CD4-positive, alpha-beta T cell treated with Interleukin-4 for 4 hours (primary cell): ENCODE measurements at places on chromosomes 5 and 9.

DNA sequence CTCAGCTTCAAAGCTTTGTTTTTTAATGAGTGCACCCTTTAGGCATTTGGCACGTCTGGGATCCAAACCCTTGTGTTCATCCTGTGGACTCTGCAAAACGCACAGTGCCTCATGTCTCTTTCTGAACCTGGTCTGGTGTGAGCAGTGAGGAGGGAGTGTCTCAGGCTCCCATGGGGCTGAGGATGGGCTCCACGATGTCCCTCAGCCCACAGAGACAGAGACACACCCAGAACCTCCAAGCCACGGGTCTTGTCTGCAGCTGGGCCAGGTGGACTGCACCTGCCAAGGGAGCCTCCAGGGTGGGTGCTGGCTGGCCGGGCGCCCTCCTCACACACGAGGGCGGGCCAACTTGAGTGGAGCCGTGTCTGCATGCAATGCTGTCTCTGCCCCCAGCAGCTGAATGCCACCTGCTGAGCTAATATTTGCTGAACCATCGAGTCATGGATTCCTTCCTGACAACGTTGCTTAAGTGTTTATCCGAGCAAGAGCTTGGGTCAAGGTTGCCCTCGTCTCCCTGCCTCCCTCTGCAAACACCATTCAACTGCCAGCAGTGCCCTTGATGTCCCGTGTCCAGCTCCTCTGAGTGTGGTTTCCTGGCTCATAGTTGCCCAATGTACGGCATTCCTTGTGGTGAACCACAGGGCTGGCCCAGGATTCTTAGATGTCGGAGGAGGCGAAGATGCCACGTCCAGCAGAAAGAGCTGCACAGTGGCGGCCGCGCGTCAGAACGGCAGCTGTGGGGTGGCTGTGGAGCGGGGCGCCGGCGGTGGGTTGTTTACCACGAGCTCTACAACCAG is 31.4 kb upstream of the LPCAT1 start:
- DNase-seq, result no peak

- DNase-seq, result no peak
Measured at GRCh38 chr9:108606401-108606800, 249.4 kb downstream of the ACTL7B start.

- peak; percentile 41 for DNase-seq
Measured at GRCh38 chr9:127049044-127049443, 73.4 kb downstream of the ANGPTL2 start.

DNA sequence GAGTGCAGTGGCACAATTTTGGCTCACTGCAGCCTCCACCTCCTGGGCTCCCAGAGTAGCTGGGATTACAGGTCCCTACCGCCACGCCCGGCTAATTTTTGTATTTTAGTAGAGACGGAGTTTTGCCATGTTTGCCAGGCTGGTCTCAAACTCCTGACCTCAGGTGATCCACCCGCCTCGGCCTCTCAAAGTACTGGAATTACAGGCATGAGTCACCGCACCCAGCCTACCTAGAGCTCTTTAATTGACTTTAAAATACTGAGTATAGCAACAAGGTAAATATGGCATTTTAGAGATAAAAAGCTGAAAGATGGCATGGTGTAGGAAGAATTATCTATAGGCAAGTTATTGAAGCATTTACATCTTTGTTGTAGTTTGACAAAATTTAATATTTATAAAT is 21.0 kb downstream of the APC start:
- DNase-seq, result no peak

GRCh38 chr5:69138766-69139165 is 28.2 kb upstream of the CCNB1 start:
- DNase-seq, result no peak

- no peak for DNase-seq
Measured at GRCh38 chr5:1793966-1794900, 5.4 kb downstream of the MRPL36 start.

DNA sequence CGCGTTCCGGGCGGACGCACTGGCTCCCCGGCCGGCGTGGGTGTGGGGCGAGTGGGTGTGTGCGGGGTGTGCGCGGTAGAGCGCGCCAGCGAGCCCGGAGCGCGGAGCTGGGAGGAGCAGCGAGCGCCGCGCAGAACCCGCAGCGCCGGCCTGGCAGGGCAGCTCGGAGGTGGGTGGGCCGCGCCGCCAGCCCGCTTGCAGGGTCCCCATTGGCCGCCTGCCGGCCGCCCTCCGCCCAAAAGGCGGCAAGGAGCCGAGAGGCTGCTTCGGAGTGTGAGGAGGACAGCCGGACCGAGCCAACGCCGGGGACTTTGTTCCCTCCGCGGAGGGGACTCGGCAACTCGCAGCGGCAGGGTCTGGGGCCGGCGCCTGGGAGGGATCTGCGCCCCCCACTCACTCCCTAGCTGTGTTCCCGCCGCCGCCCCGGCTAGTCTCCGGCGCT is at the start of gene DAPK1:
Gene DAPK1, plus strand, starts transcription at position 264 of the 442 bp plus-strand sequence. CDS start 1,211 bp downstream, outside the sequence.
- DNase-seq, result no peak

GRCh38 chr5:62256161-62257019 is 49.6 kb upstream of the KIF2A start:
- DNase-seq, result peak; percentile 42

- DNase-seq, result no peak
Measured at GRCh38 chr5:142841511-142842265, 71.5 kb downstream of the ARHGAP26 start.

GRCh38 chr5:177077335-177077734 is 9.4 kb upstream of the FGFR4 start:
- DNase-seq, result no peak

GRCh38 chr9:72526901-72527800 is 5.7 kb downstream of the TMC1 start:
- peak; percentile 90 for DNase-seq

GRCh38 chr5:55226934-55227663 is at the start of gene MCIDAS:
Gene MCIDAS (minus strand): TSS chr5:55227315. CDS start chr5:55227138, 177 bp downstream.
- peak; percentile 29 for DNase-seq

- no peak for DNase-seq
Measured at GRCh38 chr5:73405691-73406090, 42.9 kb downstream of the FOXD1 start.
